ENCODE measurements at places on chromosomes 16 and 17.

GRCh38 chr16:65624666-65625065, 502.8 kb upstream of the CDH11 start:
- no peak for DNase-seq

- no peak for DNase-seq
Observed at GRCh38 chr16:30808146-30808545, 21.1 kb upstream of the ZNF629 start.

DNA sequence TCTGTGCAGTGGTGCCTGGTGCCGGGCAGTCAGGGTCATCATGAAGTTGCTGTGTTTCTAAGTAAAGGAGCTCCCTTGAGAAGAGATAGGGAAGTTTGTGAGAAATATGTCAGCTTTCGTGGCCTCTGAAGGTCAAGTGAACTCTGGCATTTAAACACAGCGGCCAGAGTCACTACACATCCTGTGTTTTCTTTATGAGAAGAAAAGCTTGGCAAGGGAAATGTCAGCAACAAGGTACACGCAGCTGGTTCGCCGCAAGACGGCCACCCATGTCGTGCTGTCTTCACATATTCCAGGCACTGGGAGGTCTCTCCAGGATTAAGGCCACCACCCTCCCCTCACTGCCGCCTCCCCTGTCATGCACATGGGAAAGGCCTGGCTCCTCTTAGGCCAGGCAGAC, 33.2 kb upstream of the PEMT start:
- DNase-seq, result no peak

GRCh38 chr16:87575027-87575804, 27.1 kb upstream of the JPH3 start:
- no peak for DNase-seq

DNA sequence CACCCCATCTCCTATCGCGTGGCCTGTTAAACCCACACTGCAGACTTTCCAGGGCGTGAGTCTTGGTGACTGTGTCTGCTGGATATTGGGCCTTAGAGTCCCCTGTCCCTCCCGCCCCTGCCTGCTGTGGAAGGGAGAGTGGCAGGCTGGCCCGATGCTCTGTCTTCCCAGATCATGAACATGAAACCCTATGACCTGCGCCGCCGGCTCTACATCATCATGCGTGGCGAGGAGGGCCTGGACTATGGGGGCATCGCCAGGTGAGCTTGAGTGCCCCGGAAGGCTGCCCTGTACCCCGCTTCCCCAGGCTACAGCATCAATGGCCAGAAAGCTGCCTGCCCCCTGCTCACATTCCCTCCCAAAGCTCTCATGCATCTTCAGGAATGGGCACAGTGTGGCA, 19.5 kb upstream of the CLEC18A start:
- no peak for DNase-seq

DNA sequence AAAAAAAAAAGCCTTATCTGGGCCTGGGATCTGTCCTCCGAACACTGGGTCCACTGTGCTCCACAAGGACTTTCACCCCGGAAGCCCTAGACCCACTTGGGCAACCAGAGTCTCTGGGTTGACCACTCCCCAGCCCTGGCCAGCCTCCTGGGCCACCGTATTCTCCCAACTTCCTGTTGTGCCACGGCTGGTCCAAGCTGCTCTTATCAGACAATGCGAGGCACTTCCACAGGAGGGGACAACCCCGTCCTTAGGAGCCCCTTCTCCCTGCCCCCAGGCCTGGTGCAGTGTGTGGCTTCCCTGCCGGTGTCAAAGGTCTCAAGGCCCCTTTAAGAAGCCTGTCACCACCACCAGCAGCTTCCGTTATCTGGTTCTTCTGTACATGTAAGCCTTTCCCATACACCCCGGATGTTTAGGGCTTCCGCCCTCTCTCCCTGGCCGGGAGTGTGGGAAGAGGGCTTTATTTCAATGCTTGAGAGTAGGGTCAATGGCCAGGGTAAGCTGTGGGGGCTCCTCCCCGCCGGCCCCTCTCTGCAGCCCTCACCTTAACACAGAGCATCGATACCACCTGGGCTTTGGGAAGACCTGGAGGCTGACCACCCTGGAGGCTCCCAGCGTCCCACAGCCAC, 313.0 kb downstream of the SEC14L1 start:
- peak; percentile 48 for DNase-seq

DNA sequence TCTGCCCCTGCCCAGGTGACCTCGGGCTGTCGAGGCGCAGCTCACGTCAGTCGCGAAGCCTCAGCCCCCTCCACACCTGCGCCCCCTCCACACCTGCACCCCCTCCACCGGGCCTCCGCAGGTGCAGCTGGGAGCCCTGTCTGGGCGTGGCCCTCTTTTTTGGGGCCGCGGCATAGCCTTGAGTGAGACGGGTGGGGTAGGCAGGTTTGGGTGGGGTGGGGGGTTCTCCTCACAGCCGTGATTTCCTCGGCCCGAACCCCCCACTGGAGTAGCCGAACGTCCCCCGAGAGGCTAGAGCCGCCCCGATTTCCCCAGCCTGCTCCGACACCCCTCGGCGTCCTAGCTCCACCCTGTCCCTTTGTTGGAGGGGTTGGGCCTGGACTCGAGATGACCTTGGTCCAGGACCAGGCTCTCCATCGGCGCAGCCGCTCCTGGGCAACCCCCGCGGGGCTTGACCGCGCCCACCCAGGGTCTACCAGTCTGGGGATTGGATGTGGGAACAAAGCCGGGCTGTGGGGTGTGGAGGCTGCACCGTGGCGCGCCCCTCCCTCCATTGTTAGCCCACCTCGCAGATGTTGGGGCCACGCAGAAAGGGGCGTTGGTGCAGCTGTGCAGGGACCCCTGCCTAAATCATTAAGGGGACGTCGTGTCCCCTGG, 626 bp downstream of the TUBB3 start:
- DNase-seq, result no peak

DNA sequence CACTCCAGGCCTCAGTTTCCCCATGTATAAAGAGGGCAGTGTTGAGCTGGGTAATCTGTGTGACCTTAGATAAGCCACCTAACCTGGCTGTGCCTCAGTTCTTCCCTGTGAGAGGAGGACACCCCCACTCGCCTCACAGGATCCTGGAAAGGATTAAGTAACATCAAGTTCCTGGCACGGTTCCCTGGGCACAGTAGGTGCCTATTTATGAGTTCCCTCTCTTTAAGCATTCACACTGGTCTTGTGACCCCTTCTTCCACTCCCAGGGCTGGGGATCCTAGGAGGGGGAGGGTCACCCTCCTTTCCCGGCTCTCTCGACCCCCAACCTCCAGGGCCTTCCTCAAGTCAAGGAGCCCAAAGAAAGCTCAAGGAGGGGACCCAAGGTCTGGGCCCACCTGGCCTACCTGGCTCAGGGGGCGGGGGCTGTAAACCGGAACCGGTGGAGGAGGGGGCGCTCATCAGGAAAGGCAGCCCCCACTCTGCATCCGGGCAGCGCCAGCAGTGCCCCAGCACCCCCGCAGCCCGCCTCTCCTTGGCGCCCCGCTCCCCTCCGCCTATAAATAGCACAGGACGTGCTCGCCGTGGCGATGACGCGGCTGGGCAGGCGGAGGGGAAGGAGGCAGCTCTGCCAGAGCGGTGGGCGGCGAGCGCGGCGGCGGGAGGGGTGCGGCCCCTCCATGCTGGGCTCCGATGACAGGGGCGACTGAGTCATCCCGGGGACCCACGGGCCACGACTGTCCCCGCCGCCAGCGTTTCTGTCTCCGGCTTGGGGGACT, 9.4 kb downstream of the RPL19 start:
- peak; percentile 75 for DNase-seq

DNA sequence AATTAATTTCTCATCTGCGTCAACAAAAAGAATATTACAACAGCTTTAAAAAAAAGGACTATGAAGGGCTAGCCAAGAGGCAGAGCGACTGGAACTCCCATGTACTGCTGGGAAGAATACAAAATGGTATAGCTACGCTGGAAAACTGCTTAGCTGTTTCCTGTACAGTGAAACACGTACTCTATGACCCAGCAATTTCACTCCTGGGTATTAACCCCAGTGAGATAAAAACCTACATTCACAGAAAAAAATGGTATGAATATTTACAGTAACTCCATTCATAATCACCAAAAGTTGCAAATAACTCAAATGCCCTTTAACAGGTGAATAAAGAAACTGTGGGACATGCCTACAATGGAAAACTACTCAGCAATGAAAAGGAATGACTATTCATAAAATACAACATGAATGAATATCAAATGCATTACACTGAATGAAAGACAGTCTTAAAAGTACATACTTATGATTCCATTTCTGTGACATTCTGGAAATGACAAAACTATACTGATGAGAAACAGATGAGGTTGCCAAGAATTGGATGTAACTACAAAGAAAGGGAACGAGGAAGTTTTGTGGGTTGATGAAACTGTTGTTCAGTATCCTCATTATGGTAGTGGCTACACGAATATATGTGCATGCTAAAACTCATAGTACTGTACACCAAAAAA, 27.6 kb downstream of the CMTM4 start:
- DNase-seq, result no peak

- DNase-seq, result peak; percentile 48
Observed at GRCh38 chr17:78736526-78737079, 45.5 kb downstream of the CYTH1 start.

- DNase-seq, result no peak
Observed at GRCh38 chr17:63986821-63987220, 11.3 kb upstream of the PRR29 start.

DNA sequence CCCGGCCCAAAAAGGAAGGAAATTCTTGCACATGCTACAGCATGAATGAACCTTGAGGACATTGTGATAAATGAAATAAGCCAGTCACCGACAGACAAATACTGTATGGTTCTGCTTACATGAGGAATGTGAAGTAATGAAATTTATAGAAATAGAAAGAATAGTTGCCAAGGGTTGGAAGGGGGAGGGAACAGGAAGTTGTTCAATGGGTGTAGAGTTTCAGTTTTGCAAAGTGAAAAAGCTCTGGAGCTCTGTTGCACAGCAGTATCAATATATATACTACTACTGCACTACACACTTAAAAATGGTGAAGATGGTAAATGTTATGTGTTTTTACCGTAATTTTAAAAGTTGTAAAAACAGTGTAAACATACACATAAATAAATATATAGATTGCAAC, 43.7 kb downstream of the PKD1L3 start:
- DNase-seq, result no peak

GRCh38 chr16:66058832-66059231, 307.7 kb upstream of the CDH5 start:
- no peak for DNase-seq

DNA sequence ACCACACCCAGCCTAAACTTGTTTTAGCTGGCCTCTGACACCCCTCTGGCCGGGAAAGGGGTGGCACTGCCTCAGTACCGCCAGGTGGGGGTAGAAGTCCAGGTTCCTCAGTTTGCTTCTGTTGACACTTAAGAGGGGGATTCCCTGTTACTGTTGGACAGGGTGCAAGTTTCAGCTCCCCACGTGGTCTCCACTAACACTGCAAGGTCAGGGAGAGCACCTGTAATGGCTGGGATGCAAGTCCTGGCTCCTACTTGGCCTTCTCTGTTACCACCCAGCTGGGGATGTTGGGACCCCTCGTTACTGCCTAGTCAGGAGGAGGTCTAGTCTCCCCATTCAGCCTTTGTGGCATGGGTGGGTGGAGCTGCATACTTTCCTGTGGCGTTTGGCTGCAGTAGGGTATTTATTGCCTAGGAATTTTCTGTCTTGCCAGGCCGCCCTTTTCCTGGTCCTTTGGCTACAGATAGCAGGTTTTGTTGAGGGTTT, 10.6 kb upstream of the MFAP4 start:
- no peak for DNase-seq

DNA sequence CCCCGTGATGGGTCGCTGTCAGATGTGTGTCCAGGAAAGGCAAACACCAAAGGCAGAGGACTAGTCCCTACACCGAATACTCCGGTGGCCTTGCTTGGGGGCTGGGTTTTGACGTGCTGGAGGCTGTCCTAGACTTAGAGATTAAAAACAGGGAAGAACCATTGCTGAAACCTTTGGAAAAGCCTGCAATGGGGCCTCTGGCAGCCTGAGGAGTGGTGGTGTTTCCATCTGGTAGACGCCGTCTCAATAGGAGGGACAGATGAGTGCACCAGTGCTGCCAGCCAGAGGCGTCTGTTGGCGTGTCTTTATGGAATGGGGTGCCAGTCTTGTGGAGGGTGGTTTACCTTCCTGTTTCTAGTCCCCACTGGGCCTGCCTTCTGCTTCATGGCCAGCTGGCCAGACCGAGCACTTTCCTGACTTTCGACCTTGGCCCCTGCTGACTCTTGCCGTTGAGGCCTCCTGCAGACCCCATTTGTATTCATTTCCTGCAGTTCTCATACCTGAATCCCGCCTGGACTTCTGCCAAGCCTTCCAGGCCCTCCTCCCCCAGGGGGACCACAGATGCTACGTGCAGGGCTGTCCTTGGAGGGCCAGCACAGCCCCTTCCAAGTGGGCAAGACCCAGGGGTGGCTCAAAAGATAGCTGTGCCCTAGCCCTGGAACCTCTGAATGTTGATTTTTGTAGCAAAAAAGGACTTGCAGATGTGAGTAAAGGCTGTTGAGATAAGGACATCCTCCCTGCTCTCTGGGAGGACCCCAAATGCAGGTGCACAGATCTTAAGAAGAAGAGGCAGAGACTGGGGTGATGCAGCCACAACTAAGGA, 1.9 kb upstream of the DNASE1 start:
- DNase-seq, result no peak

DNA sequence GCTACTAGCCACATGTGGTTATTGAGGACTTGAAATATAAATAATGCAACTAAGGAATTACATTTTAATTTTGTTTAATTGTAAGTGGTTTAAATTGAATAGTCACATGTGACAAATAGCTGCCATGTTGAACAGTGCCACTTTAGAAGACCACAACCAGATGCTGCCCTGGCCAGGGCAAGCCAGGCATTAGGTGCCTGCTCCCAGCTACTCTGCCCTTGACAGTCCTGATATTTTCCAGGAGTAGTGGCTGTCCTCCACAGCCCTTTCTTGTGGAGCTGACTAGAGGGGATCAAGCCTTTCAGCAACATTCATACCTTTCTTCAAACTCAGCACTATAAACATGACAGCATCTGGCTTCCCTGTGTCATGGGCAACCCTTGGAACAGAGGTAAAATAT, 31.0 kb downstream of the TMEM100 start:
- no peak for DNase-seq

DNA sequence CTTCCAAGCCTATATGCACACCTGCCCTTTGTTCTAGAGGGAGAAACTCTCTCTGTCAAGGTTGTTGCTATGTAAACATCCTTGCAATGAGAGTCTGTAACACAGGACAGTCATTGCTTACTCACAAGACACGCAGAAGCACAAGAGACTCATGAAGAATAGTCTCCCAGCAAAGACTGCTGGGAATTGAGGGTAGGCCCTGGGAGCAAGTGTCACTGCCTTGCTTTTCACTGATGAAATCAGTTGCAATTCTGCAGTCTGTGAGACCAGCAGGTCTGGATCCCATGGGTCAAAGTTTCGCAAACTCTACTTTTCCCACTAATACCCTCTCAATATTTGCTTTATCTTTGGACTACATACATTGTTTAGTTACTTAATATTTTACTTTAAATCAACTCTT, 177.4 kb downstream of the FTO start:
- DNase-seq, result no peak

Measured in stimulated activated CD4-positive, alpha-beta T cell treated with anti-CD3 and anti-CD28 coated beads, Interleukin-4, amount 100 ng/mL, for 1 hour (primary cell).